Ovary (tissue), 10 donors: ENCODE measurements at places on chromosomes 1 and 21. TPM values are rescaled to one million over a fixed set of nuclear protein-coding genes. Genes with fewer than 3 reads are reported as not detected.

DNA sequence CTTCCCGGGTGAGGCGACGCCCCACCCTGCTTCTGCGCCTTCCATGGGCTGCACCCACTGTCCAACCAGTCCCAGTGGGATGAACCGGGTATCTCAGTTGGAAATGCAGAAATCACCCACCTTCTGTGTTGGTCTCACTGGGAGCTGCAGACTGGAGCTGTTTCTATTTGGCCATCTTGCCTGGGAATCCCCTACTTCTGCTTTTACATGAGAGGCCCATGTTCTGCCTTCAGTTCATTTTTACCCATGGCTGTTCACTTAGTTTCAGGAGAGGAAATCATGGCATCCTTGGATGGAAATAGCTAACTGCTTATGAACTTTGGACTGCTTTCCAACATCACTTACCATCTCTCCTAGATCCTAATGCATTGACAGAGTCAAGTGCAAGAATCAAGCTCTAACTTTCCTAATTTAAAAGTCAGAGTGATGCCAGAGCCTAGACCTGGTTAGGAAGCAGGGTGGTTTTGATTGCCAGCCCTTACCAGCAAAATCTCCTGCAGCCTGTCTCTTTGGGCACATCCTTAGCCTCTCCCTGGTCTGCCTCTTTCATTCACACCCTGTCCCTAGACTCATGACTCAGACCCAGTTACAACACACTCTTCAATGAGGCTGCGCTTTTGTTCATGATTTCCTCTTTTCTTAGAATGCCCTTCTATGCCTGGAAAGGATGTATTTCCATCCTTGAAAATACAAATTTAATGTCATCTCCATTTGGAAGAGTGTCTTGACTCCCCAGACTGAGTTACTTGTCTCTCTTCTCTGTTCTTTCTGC is 137.2 kb downstream of the KCTD3 start:
- DNase-seq = no peak

DNA sequence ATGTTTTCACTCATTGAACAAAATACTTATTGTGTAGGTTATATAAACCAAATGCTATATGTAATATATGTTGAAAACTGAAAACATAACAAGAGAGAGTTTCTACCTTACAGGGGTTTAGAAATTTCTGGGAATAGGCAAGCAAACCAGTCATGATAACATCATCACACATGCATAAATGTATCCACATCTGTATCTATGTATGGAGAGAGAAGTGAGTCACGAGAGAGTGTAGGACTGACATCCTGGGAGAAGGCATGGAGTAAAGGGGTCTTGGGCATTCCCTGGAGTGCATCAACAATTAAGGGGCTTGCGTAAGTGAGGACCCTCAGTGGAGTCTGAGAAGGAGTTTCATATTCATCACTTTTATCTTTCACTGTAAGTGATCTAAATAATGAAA is 65.5 kb downstream of the PCNX2 start:
- DNase-seq = no peak

- no peak for DNase-seq
Observed at GRCh38 chr1:112517646-112518045, 8.9 kb downstream of the WNT2B start.

Gene ANKRD65
- total RNA-seq = 48.8 TPM

DNA sequence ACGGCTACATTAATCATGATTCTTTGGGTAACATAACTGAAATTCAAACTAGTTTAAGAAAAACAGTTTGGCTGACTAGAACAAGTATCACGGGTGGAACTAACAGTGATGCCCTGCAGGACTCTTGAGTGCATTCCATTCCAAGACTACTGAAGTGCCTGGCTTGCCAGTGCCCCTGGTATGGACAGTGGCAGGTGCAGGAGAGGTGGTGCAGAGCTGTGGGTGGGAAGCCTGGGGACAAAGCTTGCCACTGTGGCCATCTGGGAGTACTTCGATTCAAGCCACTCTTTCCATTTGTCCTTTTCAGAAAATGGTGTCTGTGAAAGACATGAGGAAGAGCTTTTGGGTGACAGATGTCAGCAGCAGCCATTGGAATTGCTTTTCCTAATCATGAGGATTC is 166.5 kb downstream of the RRAGC start:
- no peak for DNase-seq

Gene COL6A2
- total RNA-seq = 831 TPM

- DNase-seq = no peak
Observed at GRCh38 chr1:217456261-217456660, 174.6 kb downstream of the GPATCH2 start.

DNA sequence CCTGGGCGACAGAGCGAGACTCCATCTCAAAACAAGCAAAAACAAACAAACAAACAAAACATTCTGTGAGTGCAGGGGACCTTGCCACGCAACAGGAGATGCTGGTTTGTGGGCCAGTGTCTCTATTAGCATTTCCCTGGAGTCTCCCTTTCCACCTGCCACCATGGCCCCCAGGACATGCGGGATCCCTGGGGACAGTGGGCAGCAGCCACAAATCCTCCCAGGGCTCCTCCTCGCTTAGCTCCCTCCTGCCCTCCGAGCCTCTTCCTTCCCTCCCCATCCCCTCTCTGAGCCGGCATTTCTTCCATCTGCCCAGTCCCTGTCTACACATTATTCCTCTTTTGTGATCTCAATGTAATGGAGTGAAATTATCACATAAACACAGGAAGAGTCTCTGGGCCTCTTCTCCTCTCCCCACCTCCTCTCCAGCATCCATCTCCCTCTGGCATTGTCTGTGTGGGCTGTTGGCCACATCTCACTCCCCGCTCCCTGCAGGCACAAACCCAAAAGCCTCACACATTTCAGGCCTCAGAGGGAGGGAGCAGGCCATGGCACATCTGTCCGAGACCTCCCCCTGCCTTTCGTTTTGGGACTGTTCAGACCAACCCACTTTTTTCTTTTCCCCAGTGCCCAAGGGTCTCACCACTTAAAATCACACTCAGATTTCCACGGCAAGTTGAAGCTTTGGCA is 144.3 kb downstream of the MIS18A start:
- no peak for DNase-seq

Gene IFI16
- 124 TPM for total RNA-seq

DNA sequence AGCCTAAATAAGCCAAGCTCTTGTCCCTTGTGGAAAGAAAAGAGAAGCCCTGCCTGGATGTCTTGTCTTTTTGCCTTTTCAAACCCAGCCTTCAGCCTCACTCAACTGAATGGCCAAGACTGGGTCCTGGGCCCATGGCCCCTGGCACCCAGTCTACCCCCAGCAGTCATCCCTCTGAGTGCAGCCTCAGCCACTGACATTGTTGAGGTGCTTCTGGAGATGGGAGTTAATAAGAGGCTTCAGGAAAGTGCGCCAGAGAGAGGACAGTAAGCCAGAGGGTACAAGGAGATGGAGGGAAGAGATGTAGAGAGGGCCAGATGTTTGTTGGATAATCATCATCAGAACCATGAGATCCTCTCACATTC is 6.8 kb downstream of the FNDC5 start:
- DNase-seq = no peak

GRCh38 chr1:199410462-199410861 is 617.0 kb upstream of the NR5A2 start:
- DNase-seq = no peak

DNA sequence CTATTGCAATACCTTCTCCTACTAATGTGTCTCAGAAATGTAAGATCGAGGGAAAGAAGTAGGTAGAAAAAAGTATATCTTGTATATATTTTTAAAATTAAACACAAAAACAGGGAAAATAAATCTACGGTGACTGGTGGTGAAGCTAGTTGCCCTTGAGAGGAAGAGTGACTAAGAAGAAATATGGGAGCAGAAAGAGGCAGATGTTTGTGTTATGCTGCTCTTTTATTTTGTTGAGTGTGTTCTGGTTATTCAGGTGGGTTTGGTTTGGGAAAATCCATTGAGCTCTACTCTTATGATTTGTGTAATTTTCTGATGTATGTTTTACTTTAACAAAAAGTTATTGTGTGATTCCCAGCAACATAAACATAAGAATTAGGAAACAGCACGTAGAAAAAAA is 444.9 kb upstream of the B3GALT2 start:
- no peak for DNase-seq

Gene LACTBL1
- total RNA-seq = not detected

- no peak for DNase-seq
Observed at GRCh38 chr1:84669831-84670230, 20.4 kb downstream of the SSX2IP start.

Gene RHBDL2
- total RNA-seq = not detected

Gene CLCA1
- 0.07 TPM for total RNA-seq

Gene FBLIM1
- 160 TPM for total RNA-seq

Gene TPTE
- not detected for total RNA-seq

- no peak for DNase-seq
Observed at GRCh38 chr1:226629210-226629895, 80.8 kb downstream of the STUM start.

DNA sequence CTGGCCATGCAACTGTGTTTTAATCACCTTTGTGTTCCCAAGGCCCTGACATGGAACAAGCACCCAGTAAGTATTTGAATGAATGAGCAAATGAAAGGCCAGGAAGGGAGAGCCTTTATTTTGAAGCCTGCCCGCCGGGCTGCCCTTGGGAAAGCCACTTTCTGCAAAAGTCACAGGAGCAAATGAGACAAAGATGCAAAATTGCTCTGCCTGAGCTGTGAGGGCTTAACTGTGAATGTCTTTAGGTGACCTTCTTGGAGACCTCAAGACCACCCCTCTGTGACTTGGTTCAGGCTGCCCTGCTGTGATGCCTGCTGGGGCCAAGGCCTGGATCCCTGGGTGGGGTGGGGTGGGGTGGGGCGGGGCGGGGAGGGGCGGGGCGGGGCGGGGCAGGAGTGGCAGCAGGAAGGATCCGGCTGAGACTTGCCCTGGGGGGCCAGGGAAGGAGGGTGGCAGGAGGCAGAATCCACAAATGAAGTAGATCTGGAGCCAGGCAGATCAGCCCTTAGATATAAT is 54.0 kb downstream of the RUNX3 start:
- no peak for DNase-seq

DNA sequence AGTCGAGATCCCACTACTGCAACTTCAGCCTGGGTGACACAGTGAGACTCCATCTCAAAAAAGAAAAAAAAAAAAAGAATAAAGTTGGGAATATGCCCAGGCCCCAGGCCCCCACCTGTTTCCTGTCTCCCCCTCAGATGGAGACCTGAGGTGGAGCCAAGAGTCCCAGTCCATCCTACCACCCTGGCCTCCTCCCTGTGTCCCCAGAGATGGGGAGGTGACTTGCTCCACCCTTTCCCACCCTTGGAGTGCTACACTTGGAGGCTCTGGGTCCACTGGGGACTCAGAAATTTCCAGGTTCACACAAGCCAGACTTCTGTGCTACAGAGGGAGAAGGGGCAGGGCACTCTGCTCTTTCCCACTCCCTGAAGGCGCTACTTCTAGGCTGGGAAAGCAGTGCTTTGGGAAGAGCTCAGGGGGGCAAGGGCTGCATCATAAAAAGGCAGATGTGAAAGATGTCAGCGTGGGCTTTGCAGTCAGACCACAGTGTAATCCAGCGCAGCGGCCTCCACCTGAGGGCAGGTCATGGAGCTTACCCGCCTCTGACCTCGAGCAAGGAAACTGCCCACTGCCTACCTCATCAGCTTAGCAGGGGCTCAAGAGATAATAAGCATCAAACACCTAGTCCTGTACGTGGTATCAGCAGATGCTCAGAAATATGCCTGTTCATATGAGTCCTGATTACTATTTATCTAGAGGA is 13.4 kb downstream of the TMEM63A start:
- DNase-seq = no peak

DNA sequence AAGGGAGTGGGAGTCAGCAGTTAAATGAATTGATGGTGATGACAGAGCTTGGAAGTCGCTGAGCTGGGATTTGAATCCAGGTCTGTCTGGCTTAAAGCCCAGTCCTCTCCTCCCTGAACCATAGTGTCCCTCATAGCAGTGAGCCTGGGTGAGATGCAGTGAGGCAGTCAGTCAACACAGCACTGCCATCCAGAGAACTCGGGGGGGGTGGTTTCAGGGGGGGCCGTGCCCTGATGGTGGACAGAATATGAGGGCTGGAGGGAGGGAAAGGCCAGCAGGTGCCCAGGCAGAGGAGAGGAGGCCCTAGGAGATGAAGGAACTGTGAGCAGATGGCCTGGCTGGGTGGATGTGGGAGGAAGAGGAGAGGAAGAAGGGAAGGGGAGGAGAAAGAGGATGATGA is 405.6 kb downstream of the PTPRU start:
- DNase-seq = no peak

Gene CD34
- 21.9 TPM for total RNA-seq

- no peak for DNase-seq
Observed at GRCh38 chr1:244029124-244029523, 22.0 kb upstream of the ZBTB18 start.

GRCh38 chr1:2275796-2276536 is 47.8 kb downstream of the SKI start:
- no peak for DNase-seq

DNA sequence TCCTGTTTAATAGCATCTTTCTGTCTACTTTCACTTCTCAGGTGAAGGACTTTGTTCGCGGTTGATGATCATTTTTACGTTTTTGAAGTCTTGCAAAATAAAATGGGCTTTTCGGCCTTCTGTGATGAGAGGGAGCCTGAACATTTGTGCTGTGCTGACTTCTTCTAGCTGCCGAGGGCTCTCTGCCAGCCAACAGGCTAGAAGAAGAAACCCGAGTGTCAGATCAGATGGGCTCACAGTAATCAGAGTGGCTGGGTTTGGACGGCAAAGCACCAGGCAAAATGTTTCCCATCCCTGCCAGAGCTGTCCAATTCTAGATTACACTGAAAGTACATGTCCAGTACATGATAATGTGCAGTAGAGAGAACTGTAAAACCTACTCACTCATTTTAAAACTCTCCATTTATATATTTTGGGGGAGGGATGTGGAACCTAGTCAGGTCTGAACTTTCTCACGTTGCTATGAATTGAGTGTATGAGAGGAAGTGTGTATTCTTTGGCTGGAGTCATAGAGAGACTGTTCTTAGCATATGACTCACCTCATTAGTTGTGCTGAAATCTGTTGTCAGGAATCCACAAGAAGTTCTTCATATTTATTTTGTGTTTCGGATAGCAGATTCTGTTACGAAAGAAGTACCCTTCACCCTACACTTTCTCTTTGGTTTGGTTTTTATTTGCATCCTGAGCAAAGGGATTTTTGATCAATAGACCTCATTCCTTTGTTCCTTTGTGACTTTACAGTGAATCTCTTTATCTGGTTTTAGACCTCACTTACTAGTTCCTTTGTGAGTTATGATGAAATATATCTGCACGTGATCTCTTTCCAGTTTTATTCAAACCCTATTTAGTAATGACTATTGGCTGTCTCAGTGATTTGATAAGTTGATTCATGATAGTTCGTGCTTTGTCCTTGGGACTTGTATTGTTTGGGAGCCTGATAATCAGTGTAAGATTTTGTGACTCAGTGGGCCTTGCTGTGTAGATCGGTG is 4.8 kb downstream of the ATP1A1 start:
- DNase-seq = peak; percentile 75
